ENCODE measurements at places on chromosomes 7 and 10. TPM values are rescaled to one million over a fixed set of nuclear protein-coding genes. Genes with fewer than 3 reads are reported as not detected.

LRIT1 gene
- not detected for total RNA-seq

NAT16 gene
- not detected for total RNA-seq

ADAMTS14 gene
- not detected for total RNA-seq

GRCh38 chr10:48638739-48639527 lies 34.1 kb upstream of the ARHGAP22 start:
- H3K27me3 ChIP-seq = peaks cover 31% of the 10 kb centered on the region
- no peak for DNase-seq
- H3K4me3 ChIP-seq = no peak overlapping the region
- peaks cover 9% of the 10 kb centered on the region for H3K4me1 ChIP-seq
- H3K27ac ChIP-seq = no peak overlapping the region

MMRN2 gene
- total RNA-seq = not detected

UCMA gene
- not detected for total RNA-seq
